Dermis blood vessel endothelial cell (primary cell): ENCODE measurements at places on chromosomes 2 and 18.
A peak's percentile ranks its signal among the peaks of the same experiment; 100 is the strongest.

DNA sequence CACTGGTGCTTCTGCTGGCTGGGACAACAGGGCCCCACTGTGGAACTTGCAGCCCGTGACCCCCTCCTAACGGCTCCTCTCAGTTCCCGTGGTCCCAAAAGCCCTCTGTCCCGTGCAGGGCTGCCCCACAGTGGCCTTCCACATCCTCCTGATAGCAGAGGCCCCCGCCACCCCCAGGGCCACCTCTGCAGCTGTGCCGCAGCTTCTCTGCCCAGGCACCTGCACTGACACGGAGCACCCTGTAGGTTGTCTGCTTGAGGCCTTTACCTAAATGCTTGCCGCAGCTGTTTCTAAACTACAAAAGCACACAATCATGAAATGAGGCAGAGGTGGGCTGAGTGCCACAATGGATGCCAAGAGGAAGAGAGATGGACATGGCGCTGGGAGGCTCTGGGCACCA lies 13.5 kb upstream of the GRHL1 start:
- DNase-seq = no peak

DNA sequence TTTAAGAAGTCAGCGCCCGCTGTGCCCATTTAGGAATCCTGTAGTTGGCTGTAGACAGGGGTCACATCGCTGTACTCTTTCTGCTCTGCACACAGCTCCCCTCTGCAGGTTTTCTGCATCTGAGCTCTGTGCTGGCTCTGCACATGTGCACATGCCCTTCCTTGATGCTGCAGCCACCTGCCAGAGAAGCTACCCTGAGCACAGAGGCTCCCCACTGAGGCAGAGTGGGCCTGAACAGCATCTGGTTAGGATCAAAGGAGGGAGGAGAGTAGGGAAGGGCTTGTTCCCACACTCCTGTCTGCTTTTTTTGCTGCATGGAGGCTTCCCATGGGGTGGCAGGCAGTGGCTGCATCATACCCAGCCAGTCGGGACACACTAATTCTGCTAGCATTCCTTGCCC lies 238.9 kb downstream of the FHOD3 start:
- no peak for DNase-seq

- no peak for DNase-seq
These were observed 35.2 kb downstream of the STK39 start for GRCh38 chr2:168212167-168212566.

GRCh38 chr2:17470855-17471641 lies 47.2 kb downstream of the RAD51AP2 start:
- DNase-seq = peak; percentile 18

- DNase-seq = peak; percentile 49
These were observed 52.4 kb downstream of the ASAP2 start for GRCh38 chr2:9258953-9259399.
